ENCODE measurements at places on chromosomes 3 and 15.

DNA sequence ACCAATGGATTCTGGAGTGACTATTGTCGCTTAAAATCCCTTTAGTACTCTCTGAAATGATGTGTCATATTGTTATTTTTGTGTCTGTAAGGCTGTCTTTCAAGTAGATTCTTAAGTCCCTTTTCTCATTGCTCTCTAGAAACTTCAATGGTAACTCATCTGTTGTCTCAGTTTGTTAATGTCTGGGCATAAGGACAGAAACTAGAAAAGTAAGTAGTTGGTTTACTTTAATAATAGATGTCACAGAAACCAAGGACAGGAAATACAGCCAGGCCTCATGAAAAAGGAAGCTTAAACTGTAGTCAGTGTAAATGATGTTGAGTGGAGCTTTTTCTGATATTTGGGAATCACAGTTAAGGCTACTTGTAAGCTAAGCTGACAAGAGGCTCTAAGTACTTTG, 730.2 kb upstream of the DPPA4 start:
- no peak for DNase-seq

DNA sequence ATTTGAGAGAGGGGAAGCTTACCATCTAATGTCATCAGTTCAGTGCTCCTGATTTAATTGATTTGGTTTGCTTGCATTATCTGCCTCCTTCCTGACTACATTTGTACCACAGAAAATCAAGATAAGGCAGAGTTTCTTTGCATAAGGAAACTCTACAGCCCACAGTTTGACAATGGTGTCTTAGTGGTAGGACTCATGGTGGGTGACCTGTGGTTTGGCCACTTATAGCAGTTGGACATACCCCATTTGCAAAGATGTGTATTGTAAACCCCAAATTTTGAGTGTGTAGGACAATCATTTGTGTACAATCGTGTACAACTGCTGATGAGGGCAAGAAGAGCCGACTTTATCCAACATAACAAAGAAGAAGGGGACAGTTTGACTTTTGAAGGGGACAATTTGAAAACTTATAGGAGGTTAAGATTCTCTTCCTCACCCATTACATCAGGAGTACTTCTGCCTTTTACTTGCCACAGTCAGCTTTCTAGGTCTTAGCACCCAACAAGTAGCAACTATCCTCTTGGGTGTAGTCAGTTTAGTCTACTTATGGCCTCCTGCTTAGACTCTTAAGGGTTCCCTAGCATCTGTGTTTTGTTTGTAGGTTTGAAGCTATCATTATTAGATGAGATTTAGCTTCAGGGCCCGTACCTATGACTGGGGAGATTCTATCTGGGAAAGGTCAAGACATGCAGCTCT, 6.2 kb downstream of the TGFBR2 start:
- DNase-seq = no peak

DNA sequence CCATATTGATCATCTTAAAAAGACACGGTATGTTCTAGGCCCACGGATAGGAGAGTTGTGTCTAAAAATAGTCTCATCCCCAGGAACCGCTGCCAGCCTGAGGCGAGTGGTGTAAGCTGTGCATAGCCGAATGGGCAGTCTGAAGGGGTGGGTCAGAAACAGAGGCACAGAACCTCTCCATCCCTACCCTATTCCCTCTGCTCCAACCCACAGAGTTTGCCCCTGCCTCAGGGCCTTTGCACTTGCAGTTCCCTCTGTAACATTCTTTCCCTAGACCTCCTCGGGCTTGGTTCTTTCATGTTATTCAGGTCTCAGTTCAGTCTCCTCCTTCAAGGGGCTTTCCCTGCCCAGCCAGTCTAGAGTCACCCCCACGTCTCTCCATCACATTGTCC, 4.8 kb downstream of the SCN5A start:
- DNase-seq = no peak

GRCh38 chr3:134126153-134126552, 96.4 kb upstream of the SLCO2A1 start:
- DNase-seq = no peak

GRCh38 chr15:51697163-51697562, 15.9 kb downstream of the SCG3 start:
- no peak for DNase-seq

DNA sequence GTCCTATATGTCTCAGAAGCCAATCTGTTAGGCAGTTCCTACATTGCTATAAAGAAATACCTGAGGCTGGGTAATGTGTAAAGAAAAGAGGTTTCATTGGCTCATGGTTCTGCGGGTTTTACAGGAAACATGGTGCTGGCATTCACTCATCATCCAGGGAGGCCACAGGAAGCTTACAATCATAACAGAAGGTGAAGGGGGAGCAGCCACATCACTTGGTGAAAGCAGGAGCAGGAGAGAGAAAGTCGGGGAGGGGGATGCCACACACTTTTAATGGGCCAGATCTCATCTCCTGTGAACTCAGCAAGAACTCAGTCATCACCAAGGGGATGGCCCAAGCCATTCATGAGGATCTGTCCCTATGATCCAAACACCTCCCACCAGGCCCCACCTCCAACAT, 9.1 kb downstream of the SLC49A4 start:
- DNase-seq = no peak

DNA sequence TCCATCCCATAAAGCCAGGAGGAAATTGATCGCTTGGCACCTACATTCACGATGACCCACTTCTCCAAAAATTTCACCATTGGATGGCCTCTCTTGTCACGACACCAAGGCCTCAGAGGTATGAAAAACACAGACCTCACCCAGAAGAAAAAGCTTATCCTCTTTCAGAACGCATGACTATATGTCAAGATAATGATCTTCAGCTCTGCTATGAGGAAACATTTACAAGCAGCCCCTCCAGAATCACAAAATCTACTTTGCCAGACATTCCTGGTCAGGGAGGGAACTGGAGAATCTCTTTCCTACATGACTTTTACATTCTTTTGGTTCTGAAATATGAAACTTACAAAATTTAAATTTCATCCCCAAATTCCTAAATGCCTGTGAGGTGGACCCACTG, 122.7 kb downstream of the WNT5A start:
- no peak for DNase-seq

DNA sequence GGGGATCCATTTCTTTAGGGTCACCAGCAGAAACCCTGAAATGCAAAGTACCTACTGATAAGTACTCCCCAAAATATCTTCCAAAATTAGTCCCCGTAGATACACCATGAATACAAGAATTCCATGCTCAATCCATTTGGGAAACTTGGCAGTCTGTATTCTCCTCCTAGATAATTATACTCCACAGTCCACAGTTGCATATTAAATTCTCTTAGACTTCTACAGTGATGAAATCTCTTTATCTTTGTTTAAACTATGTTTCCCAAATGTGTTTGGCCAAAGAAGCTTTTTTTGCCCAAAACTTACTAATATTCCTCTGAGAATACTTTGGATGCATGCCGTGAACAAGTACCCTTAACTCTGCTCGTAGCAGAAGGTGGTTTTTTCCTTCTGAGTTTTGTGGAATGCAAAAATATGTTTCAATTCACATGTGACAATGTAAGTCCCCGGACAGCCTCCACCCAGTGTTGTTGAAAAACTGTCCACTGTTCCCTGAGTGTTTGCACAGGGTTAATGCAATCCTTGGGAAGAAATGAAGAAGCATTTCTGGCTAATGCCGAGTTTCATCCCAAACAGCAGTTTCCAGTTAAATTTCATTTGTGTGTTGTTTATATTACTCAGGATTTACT, 126.7 kb downstream of the ARNT2 start:
- no peak for DNase-seq

DNA sequence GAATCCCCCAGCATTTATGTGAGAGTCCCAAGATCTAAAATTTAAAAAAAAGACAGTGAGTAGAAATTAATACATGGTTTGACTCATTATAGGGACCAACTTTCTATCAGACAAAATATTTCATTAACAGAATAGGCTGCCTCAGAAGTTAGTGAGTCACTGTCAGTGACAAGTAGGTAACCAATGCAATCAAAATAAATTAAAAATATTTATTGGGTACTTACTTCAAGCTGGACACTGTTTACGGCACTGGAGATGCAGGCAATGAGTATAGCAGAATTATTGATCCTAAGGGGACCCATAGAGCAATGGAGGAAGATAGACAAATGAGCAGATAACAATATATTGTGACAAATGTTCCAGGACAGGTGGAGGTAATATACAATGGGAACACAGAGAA, 135.6 kb upstream of the BCL6 start:
- DNase-seq = no peak

DNA sequence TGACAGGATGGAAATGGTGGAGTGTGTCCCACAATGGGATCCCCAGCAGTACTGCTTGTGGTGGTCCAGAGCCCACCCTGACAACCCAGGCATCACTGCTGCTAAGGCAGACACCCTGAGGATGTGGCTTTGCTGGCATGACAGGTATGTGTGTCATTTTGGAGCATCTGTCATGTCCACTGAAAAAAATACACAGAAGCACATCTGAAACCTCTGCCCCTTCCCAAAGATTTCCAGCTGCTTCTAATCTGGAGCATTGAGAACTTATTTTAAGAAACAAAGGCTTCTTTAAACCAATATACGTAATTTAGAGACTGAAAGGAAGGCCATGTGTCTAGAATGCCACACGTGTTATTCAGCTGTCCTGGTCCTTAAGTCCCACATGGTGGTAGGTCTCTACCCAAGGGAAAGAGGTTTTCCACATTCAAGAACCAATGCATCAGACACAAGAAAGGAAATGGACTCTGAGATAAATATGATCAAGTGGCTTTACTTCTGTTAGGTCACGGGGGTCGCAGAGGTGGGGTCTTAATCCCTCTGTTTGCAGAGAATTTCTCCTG, 88.3 kb downstream of the PDZRN3 start:
- DNase-seq = no peak

GRCh38 chr3:43053291-43053690, 52.6 kb downstream of the POMGNT2 start:
- no peak for DNase-seq

DNA sequence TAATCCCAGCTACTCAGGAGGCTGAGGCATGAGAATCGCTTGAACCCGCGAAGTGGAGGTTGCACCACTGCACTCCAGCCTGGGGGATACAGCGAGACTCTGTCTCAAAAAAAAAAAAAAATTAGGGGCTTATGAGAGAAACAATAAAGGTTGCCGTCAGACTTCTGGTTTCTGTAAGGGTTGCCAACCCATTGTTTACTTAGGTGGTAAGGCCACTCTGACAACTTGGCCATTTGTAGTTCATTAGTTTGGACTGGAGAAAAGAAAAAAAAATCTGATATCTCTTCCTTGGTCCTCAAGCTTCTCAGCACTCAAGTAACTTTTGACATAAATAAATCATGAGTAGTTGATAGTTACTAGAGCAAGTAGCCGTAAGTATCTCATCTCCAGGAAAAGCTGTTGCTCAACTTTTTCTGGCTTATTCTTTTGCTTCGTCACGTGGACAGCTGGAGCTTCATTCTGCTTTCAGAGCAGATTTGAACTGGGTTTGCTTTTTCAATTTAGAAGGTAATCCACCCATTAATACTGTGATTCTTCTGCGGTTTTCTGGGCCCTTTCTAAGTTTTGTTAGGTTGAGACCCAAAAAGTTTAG, 9.4 kb downstream of the SNX1 start:
- DNase-seq = no peak

GRCh38 chr15:89740137-89740536, 10.9 kb downstream of the MESP1 start:
- peak; percentile 68 for DNase-seq

GRCh38 chr3:45103753-45104714, 42.1 kb downstream of the CDCP1 start:
- DNase-seq = no peak

DNA sequence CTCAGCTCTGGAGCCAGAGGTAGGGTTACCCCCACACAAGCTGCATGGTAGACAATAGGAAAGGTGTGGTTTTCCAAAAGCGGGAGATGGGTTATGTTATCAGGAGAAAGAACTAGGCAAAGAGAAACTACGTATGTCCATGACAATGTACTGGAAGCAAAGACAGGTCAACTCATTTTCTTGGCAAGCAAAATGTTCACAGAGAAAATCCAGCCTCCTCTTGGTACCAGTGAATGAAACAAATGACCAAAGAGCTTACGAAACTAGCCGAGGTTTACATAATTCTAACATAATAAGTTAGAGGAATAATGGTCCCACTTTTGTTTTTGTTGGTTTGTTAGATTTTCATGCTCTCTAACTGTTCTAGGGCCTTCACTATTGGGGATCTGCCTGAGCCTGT, 338.1 kb upstream of the TGFBR2 start:
- DNase-seq = no peak

DNA sequence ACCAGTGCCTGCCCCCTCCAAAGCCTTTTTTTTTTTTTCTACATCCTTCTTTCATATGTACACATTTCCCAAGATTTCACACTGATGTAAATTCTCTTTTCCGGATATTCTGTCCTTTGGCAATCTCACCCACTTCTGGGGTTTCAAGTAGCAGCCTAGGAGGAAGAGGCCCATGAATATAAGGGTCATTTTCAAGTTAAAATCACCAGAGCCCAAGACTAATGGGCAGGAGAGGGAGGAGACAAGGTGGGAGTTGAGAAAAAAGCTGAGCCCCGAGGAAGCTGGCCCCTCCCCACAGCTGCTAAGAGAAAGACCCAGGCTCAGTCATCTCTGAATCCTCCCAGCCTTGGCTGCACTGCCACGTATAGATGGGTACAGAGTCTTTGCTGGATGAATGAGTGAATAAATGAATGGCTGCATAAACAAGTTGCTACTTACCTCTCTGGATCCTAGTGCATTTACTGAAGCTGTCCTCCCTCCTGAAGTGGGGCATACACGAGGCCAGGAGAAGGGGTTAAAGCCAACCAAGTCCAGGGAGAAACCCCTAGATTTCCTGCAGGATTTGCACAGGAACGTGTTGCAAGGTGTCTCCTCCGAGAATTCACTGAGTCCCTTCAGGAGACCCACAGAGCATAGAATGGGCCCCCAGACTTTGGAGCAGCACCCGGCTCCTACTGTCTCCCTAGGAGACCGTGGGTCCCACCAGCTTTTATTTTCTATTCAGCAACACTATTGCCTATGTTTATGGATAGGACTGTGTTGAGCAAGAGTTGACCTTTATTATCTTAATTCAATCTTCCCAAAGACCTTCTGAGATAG, 100.8 kb upstream of the LIPC start:
- no peak for DNase-seq

DNA sequence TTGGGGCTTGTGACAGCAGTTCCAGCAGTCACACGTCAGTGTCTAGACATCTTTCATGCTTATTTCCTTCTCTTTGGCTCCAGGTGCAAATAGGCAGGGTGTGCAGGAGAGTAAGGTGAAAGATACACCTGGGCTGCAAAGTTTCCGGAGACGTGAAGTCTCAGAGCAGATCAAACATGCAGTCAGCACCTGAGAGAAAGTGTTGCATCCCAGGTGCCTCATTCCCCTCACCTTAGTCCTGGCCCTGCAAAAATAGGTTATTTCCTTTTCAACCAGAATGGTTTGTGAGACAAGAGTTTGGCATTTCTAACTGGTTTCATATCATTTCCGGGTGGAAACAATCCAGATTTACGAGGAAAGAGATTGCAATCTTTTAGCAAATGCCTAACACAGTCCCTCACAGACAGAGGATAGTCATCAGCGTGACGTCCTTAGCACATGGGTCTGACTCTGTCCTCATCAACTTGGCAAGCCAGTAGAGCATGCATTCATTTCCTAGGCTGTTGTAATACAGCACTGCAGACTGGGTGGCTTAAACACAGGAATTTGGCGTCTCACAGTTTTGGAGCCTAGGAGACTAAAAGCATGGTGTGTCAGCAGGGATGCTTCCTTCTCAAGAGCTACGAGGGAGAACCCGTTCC, 58.2 kb upstream of the ARRDC4 start:
- DNase-seq = no peak

- DNase-seq = no peak
Measured at GRCh38 chr3:41274944-41275668, 75.8 kb downstream of the CTNNB1 start.

- DNase-seq = no peak
Measured at GRCh38 chr3:141407825-141408224, 39.5 kb downstream of the ZBTB38 start.

Measured in BE2C (cell line).